Fibroblast of the aortic adventitia (primary cell): ENCODE measurements at places on chromosomes 5 and 9.

- DNase-seq = no peak
Observed at GRCh38 chr5:118015511-118015910, 972.8 kb downstream of the DTWD2 start.

DNA sequence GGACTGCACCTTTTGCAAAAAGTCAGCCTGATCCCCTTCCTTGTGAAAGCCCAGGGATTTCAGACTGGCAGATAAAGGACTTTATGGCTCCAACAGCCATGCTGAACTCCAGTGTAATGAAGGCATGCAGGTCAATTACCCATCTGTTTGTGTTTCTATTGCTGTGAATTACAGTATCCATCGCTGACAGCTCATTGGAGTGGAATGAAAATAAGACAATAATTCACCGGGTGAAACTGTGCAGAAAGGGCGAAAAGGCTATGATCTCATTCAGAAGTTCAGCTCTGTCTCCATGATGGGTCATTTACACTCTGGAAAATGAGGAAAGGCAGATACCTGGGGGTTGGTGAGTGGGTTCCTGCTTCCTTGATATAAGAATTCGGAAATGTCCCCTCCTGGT, 148.0 kb downstream of the BRINP1 start:
- no peak for DNase-seq

GRCh38 chr5:6703806-6704205, 9.4 kb upstream of the TENT4A start:
- no peak for DNase-seq

- no peak for DNase-seq
Observed at GRCh38 chr9:27441741-27442070, 82.4 kb upstream of the IFNK start.

DNA sequence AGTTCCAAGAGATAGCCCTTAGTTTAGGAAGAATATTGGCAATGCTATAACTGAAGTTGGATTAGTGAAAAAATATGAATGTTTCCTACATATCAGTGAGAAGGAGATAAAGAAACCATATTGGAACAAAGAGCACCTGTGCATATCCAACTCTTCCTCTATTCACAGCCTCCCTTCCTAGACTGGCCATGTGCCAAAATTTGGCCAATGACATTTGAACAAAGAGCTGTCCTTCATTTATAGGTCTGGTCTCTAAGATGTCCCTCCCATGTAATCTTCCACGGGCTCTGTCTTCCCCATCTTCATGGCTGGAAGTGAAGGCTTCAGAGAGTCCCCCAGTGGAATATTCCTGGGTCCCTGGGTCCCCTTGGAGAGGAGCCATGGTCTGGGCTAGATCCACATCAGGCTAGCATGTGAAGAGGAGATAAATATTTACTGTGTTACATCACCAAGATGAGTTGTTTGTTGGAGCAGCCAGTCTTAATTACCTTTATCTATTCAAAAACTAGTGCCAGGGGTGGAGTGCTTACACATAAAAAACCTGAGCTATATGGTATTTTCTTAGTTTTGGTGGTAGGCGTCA, 190.0 kb upstream of the S1PR3 start:
- no peak for DNase-seq

- no peak for DNase-seq
Observed at GRCh38 chr9:107698779-107699178, 209.2 kb upstream of the KLF4 start.

- peak; percentile 90 for DNase-seq
Observed at GRCh38 chr5:119417891-119418605, 34.2 kb upstream of the HSD17B4 start.

GRCh38 chr5:78137290-78137689, 157.2 kb downstream of the AP3B1 start:
- no peak for DNase-seq

DNA sequence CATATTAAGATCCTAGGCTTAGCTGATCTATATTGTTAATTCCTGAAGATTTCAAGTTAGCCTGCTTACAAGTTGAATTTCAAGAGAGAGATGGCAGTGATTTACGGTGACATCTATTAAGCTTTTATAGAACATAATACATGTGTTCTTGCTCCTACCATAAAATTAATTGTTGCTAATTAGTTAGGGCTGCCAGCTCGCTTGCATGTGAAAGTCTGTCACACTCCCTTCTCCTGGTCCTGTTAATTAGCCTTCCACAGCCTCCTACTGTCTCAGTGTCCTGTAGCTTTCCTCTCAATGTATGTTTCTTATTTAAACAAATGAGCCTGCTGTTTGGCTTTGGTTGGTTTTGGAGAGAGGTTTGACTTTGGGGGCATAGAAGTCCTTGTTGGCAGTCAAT, 247.2 kb downstream of the NTRK2 start:
- no peak for DNase-seq

GRCh38 chr5:33300209-33300742, 140.5 kb upstream of the TARS1 start:
- DNase-seq = peak; percentile 84

GRCh38 chr5:136418301-136418700, 53.0 kb upstream of the TRPC7 start:
- DNase-seq = no peak

DNA sequence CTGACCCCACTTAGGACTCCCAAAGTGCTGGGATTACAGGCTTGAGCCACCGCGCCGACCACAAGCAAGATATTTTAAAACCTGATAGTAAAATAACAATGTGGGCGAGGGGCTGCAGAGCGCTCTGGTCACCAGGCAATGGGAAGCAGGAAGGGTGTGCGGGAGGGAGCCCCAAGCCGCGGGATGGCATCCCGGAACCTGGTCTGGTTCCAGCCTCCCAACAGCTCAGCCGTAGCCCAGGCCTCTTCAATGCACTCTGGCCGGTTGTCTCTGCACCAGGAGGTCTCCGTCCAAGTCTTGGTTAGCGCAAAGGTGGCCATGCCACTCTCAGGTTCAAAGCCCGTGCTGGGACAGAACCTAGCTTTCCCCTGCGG, 694 bp upstream of the UAP1L1 start:
- no peak for DNase-seq

- no peak for DNase-seq
Observed at GRCh38 chr5:169861433-169861832, 118.9 kb downstream of the INSYN2B start.

DNA sequence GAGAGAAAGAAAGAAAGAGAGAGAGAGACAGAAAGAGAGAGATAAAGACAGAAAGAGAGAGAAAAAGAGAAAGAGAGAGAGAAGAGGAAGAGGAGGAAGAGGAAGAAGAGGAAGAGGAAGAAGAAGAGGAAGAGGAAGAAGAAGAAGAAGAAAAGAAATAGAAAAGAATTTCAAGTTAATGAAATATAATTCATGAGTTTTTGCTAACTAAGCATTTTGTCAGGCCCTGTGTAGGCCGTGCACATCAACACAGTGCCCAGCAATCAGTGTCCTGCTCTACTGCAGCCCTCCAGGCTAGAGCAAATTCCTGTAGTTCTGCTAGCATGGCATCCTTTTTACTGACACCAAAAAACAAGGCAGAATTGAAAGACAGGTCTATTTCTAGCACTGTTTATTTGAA, 62.1 kb downstream of the PLPP1 start:
- DNase-seq = no peak

GRCh38 chr9:124439686-124440243, 10.5 kb upstream of the ADGRD2 start:
- DNase-seq = no peak

DNA sequence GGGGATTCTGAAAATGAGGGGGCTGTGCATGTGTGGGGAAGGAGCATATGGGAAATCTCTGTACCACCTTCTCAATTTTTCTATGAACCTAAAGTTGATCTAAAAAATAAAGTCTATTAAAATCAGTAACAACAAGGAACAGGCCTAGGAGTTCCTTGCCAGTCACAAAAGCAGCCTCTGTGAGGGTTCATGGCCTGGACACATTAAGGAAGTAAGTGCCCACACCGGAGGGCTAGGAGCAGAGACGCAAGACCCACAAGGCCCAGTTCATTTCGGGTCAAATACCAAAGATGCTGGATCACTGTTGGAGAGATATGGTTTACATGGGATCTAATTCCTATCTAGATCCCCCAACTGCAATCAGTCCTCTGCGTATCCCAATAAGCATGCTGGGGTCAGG, 88.4 kb downstream of the SEMA4D start:
- no peak for DNase-seq

GRCh38 chr9:125745018-125745417, 2.2 kb upstream of the PBX3 start:
- DNase-seq = peak; percentile 34

DNA sequence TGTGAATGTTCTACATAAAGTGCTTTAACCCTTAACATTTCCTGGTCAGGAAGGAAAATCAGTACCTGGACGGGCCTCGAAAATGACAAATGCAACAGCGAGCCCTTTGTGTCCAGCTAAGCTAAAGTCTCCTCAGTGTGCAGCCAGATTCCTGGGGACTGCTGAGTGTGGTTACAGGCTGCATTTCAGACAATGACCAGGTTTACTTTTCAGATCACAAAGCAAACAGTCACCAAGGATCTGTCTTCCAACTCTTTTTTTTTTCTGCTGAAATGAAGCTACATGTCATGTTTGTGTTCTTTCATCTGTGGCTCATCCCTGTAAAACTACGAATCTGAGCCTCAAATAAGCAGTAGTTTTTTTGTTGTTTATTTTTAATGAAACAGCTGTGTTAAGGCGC, 20.8 kb downstream of the SLC46A2 start:
- DNase-seq = no peak

GRCh38 chr9:111501005-111501562, 16.9 kb upstream of the ECPAS start:
- no peak for DNase-seq

- no peak for DNase-seq
Observed at GRCh38 chr5:79285833-79286232, 49.9 kb downstream of the JMY start.

GRCh38 chr5:95866435-95867040, 44.0 kb upstream of the GLRX start:
- DNase-seq = no peak

- peak; percentile 48 for DNase-seq
Observed at GRCh38 chr5:9343146-9343850, 202.6 kb downstream of the SEMA5A start.

GRCh38 chr5:89613222-89613956, 730.4 kb upstream of the MEF2C start:
- DNase-seq = no peak

DNA sequence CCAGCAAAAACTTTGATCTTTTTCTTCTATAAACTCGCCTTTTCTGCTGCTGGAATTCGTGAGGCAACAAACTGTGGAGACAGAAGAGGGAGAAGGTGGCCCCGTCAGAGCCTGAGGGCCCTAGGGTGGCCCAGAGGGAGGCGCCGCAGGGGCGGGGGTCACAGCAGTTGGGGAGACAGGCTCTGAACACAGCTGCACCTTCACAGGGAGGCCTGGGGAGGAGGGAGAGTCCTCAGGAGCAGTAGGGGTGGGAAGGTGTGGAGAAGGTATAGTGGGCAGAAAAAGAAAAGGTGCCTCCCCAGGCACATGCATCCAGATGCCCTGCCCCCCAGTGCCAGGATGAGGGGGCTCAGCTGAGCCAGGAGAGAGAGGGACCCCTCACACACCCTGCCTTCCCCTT, 15.1 kb downstream of the PHF19 start:
- no peak for DNase-seq

- DNase-seq = no peak
Observed at GRCh38 chr5:68661237-68661636, 432.6 kb upstream of the SLC30A5 start.

- DNase-seq = no peak
Observed at GRCh38 chr5:68725905-68726683, 367.7 kb upstream of the SLC30A5 start.

GRCh38 chr5:168290902-168291341, 523 bp upstream of the WWC1 start:
- DNase-seq = no peak

DNA sequence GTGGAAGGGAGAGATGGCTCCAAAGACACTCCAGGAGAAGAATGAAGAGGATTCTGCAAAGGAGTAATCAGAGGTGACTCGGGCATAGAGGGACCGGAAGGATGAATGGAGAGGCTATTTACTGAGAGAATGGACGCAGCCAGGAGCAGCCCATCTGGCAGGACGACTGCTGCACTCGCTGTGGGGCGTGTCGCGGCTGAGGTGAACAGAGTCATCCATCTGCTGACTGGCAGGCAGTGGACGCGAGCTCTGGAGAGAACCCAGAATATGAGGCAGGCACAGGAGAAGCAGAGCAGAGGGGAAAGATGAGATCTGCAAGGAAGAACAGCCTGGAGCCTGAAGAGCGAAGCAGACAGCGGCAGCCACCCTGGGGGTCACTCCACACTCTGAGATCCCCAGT, 16.4 kb downstream of the FGF1 start:
- no peak for DNase-seq

- no peak for DNase-seq
Observed at GRCh38 chr5:153256-153655, 38.0 kb upstream of the LRRC14B start.

DNA sequence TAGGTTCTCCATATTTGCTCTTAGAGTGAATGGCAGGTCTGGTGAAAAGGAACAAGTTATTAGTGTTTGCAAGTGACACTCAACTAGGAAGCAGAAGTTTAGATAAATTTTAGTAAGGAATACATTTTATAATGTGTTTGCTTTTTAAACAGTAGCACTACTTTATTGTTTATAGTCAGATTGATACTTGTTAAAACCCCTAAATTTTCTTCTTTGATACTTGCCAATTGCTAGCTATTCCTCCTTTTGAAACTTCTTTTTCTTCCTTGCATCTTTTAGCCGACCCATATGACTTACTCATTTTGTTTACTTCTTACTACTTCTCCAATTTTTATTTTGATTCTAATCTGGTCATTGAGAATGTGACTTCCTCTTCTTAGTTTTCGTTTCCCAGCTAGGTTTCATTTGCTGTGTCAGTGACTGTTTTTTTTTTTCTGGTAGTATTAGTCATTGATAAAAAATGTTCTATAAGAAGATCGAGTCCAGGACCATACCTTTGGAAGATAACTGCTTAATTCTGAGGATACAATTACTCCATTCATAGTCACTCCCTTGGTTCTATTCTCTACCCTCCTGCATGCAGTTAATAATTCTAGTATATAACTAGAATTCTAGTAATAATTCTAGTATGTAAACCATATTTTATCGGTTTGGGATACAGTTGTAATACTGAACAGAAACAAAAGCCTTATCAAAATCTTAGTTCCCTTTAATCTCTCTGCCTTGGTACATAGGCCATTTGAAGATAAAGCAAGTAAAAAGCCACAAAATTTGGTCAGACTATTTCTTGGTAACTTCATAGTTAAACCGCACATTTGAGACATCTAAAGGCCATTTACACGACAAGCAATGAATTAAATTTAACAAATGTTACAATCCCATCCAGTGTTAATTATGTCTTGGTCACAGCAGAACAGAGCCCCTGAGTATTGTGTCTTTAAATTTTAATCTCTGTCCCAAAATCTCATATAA, 2.8 kb upstream of the RICTOR start:
- peak; percentile 40 for DNase-seq

GRCh38 chr5:151694035-151694485, 7.3 kb upstream of the SPARC start:
- DNase-seq = peak; percentile 74

GRCh38 chr5:171093598-171093997, 215.4 kb upstream of the TLX3 start:
- no peak for DNase-seq

DNA sequence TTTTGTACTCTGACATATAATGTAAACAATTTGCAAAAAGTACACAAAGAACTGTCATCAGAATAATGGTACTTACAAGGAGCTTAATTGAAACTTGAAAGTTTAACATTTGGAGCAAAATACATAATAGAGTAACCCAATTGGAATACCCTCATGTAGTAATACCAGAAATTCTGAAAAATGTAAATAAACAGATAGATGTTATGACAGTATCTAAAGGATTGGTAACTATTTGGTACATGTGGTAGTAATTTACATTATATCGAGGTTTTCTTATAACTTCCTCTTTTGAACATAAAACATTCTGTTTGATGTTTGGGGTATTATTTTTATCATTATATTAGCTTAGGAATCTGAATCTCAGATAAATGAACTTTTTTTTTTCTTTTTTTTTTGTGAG, 211.7 kb upstream of the ELL2 start:
- no peak for DNase-seq
